ENCODE measurements at places on chromosomes 3 and 15.

- DNase-seq = no peak
Observed at GRCh38 chr3:52763466-52763865, 7.3 kb downstream of the NEK4 start.

GRCh38 chr3:177642804-177643125 is 445.5 kb upstream of the TBL1XR1 start:
- DNase-seq = peak; percentile 48

- no peak for DNase-seq
Observed at GRCh38 chr15:69323893-69324430, 25.2 kb downstream of the PAQR5 start.

- no peak for DNase-seq
Observed at GRCh38 chr15:100732211-100733055, 130.0 kb downstream of the ASB7 start.

- no peak for DNase-seq
Observed at GRCh38 chr15:99228120-99228770, 21.1 kb downstream of the TTC23 start.

DNA sequence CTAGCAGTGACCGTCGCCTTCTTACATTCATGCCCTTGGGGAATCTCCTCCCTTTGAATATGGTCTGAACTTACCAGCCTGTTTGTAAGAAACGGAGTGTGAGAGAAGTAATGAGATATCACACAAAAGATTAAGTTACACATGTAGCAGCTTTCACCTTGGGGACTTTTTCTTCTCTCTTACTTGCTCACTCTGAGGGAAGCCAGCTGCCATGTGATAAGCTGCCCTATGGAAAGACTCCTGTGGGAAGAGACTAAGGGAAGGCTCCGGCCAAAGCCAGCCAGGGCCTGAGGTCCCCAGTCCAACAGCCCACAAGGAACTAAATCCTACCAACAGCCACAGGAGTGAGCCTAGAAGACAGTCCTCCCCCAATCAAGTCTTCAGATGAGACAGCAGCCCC is 190.4 kb upstream of the TSC22D2 start:
- DNase-seq = no peak

DNA sequence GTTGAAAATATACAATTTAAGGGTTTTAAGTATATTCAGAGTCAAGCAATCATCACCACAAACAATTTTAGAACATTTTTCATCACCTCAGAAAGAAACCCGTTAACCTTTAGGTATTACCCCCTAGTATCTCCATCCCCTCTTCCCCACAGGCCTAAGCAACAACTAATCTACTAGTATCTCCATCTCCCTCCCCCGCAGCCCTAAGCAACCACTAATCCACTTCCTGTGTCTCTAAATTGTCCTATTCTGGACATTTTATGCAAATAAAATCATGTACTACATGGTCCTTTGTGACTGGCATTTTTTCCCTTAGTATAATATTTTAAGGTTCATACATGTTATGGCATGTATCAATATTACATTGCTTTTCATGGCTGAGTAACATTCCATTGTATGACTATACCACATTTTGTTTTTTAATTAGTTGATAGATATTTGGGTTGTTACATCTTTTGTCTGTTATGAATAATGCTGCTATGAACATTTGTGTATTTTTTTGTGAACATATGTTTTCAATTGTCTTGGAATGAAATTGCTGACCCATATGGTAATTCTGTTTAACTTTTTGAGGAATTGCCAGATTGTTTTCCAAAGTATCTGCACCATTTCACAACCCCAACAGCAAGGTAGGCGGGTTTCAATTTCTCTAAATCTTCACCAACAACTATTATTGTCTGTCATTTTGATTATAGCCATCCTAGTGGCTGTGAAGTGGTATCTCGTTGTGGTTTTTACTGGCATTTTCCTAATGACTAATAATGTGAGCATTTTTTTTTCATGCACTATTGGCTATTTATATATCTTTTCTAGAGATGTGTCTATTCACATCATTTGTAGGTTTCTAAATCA is 215.6 kb upstream of the CD96 start:
- DNase-seq = no peak

DNA sequence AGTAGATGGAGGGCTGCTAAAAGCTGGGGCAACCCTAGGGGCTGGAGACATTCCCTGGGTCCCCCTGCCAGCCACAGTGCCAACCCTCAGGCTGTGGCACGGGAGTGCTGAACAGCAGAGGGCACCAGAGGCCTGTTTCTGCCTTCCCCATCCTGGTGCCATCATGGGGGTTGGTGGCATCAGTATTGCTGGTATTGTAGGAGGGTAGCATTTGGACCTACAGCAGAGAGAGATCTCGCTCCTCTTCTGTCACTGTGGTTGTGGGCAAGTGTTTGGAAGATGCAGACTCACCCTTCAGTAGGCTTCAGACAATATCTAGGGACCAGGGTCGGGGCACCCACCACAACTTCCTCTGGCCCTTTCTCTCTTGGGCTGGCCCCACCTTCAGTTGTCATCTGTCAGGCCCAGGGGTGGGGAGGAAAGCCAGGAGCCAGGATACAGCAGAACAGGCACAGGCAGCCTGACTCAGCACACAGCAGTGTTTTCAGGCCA is 123.5 kb downstream of the RPLP1 start:
- peak; percentile 56 for DNase-seq

GRCh38 chr3:125431391-125431790 is 56.3 kb upstream of the ZNF148 start:
- no peak for DNase-seq

DNA sequence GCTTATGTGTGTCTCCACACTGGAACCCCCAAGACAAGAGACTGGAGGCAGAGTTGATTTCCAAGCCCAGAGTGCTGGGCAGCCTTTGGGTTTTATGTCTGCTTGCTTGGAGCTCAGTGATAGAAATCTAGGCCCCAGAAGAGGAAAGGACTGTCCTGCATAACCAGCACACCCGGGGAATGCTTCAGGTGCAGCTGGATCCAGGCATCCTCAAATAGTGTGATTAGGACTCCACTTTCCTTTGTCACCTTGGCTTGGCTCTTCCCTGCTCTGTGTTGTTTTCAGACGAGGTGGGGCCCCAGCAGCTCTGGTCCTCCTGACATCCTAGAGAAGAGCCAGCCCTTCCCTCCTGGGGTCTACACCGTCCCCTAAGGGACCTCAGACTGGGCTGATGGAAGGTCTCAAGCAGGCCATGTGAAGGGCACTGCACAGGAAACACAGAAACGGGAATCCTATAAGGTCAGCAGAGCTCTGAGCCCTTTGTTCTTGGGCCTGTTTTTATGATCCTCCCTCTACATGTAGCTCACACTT is 143.7 kb downstream of the TJP1 start:
- no peak for DNase-seq

DNA sequence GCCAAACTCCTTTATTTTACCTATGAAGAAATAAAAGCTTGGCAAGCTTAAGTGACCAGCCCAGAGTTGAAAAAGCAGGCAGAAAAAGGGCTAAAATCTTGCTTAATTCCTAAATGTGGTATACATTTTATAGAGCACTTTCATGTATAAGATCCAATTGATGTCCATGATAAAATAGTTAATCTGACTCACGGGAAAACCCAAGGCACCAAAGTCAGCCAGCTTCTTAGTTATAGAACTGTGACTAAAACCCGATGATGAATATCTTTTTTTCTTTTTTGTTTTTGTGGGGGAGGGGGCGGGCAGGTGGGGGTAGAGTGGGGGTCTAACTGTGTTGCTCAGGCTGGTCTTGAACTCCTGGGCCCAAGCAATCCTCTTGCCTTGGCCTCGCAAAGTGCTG is 71.4 kb downstream of the PEAK1 start:
- no peak for DNase-seq

GRCh38 chr15:69443032-69443611 is 9.5 kb upstream of the RPLP1 start:
- no peak for DNase-seq

DNA sequence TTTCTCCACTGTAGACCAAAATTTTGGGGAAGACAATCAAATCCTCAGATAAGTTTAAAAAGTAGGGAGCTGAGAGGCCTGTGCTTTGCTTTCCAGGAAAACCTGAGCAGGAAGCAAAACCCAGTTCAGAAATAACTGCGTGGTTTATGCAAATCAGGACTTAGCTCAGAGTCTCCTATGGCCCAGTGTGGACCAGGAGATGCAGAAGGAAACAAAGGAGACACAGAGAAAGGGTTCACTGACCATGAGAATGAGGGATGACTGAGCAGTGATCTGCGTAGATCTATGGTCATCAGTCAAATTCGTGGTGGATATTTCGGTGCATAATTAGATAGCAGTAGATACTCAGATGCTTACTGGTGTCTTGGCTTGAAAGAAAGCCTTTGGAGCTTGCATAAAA is 196.6 kb downstream of the TPRG1 start:
- no peak for DNase-seq

GRCh38 chr3:12999147-13000140 is 73.8 kb downstream of the IQSEC1 start:
- no peak for DNase-seq

DNA sequence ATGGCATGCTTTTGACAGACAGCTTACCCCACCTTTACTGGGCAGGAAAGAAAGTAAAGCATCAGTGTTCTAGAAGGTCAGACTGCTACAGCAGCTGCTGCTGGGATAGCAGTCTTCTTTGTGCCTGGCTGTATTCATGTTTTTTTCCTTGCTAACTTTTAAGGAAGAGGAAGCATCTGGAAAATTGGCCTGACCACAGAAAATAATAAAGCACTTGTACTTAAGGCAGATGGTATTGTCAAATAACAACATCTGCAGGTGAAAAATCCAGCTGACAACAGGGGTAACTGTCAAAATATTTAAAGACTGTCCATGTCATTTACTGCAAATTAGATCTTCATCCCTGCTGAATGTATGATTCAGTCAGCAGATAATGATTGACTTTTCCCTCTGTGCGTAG is 229.0 kb downstream of the OXSM start:
- DNase-seq = no peak

DNA sequence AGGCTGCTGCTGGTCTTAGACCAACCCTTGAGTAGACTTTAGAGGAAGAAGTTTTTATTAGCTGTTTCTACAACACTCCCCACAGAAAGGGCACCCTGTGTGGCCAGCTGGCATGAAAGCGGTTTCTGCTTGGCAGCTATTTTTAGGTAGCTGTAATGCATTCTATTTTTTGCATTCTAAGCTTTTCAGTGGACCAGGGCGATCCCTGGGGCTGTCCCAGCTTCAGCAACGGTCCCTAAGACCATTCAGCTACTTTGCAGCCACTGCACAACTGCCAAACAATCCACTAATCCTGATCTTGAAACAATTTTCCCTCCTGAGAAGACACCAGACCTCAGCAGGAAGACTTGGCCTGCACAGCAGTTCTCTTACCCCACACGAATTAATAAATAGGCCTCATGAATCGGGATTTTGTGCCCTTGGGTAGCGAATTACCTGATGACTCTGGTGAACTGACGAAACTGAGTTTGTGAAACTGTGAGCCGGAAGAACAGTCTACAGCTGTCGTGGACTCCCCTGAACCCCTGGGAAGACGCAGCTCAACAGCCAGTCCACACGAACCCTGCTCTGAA is 14.6 kb upstream of the TFRC start:
- DNase-seq = no peak

DNA sequence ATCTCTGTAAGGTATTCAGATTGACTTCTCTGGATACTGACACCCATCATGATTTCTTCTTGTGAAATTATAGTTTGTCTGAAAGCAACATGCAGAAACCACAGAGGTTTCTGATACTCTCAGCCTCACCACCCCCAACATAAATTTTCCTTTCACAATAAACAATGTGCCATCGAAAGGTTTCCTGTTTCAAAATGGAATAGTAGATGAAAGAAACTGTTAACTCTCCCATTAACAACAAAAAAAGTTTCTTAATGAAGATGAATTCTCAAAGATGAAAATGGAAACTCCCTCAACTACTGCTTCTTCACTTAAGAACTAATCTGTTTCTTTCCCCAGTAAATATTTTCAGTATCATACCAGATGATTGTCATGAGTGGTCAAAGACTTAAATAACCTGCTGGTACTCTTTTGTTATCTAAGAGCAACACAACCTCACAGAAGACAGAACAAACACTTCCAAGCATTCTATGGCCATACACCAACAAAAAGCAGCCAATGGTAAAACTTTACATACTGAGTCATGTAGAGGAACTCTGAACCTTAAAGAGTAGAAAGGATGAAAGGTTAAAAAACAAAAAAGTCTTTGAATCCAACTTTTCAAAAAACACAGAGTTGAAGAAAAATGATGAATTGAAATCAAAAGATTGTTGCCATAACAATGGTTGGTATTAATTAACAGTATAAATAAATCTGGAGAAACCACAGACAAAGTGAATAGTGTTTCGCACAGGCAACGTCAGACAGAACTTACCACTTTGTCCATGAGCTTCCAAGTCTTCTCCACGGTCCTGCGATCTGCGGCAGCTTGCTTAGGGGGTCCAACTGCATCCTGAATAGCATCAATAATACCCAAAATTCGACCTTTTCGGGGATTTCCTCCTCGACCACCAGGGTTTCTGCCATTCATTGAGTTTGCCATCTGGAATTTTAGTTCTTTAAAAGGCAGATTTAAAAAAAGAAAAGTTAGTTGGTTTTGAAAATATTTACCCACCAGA is 1.9 kb downstream of the CBLB start:
- peak; percentile 23 for DNase-seq

DNA sequence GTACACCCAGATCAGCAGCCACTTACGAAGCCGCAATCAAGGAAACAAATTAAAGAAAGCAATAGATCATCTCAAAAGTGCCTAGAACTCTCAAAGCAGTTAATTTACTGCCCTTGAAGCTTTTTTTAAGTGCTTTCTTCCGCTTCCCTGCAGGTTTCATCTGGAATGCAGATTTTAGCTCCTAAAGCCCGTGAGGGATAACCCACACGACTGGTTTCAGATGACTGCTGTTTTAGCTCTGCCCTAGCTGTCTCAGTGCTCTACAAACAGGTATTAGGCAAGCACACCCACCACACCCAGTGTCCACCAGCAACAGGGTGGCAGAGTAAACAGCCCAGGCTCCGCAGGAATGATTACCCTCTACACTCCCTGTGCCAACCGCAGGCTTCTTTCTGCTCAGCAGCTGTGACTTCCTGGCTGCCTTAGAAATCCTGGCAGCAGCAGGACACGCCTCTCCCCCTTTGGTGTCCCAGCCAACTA is 126.0 kb downstream of the FMN1 start:
- DNase-seq = no peak

- no peak for DNase-seq
Observed at GRCh38 chr15:47725906-47726305, 8.6 kb downstream of the SEMA6D start.

GRCh38 chr3:30711151-30711550 is 104.8 kb downstream of the TGFBR2 start:
- DNase-seq = no peak

GRCh38 chr3:16055606-16056211 is 118.8 kb upstream of the GALNT15 start:
- DNase-seq = no peak

- no peak for DNase-seq
Observed at GRCh38 chr3:41690766-41691563, 270.9 kb downstream of the ULK4 start.

GRCh38 chr15:58401991-58402649 is 29.7 kb upstream of the LIPC start:
- no peak for DNase-seq
